ENCODE measurements at places on chromosomes 5 and 9. TPM values are rescaled to one million over a fixed set of nuclear protein-coding genes. Genes with fewer than 3 reads are reported as not detected.
A peak's percentile ranks its signal among the peaks of the same experiment; 100 is the strongest.

The PTPRD gene
- total RNA-seq, result 105 TPM

DNA sequence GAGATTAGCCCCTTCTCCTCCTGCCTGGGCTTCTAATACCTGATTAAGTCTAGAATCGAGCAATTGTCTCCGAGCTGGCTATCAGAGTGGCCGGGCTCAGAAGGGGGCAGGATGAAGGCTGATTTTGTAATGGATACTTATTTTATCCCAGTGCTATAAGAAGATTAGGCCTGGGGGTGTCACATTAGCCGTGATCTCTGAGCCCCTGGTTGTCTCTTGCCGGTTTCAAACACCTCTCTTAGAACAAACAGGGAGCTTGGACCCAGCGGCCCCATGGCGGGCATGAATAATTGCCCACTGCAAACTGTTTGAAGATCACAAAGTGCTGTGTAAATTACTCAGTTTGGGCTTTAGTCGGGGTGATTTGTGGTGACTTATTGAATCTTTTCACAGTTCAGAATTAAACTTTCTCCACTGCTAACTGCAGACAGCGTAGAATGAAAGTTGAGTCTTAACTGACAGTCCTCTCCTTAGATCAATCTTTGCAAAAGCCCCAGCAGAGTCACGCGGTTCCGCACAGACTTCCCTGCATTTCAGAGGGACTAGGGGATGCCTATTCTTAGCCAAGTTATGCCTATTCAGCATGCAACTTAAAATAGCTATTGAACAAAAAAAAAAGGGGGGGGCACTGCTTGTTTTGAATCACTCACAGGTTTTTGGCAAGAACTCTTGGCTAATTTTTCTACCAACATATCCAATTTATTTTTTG, 200.6 kb upstream of the IRX1 start:
- DNase-seq, result peak; percentile 55

- no peak for DNase-seq
Observed at GRCh38 chr9:21392270-21392669, 7.1 kb upstream of the IFNA2 start.

DNA sequence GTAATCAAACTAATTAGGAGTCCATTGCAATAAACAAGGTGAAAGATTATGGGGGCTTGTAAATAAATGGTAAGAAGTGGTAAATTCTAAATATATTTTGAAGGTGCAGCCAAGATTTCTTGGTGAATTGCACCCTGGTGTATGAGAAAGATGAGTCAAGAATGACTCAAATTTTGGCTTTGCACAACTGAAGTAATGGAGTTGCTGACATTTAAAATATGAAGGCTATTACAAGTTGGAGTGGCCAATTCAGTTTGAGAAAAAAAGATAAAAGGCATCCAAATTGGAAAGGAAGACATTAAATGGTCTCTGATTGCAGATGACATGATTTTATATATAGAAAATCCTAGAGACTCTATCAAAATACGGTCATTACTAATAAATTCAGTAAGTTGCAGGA, 2330.6 kb downstream of the MAT2B start:
- no peak for DNase-seq

DNA sequence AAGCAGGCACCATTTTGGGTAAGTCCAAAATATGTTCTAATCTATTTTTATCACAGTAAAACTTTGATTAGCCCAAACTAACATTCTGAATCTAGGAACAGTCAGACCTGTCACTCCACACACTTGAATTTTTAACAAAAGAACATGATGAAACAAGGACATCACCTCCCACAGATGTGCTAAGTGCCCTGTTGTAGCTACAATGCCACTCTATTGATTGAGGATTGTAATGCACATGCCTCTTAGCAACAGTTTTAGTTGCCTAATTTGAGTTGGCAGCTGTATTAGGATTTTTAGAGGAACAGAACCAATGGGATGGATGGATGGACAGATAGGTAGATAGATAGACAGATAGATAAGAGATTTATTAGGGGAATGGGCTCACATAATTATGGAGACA, 20.3 kb upstream of the RNF20 start:
- DNase-seq, result no peak

- no peak for DNase-seq
Observed at GRCh38 chr9:126650404-126651341, 36.9 kb downstream of the LMX1B start.

Measured in tongue (tissue), 3 donors.